Neural cell (in vitro differentiated cells): ENCODE measurements at places on chromosomes 12 and 14. TPM values are rescaled to one million over a fixed set of nuclear protein-coding genes. Genes with fewer than 3 reads are reported as not detected.

Gene GALNT16
- polyA plus RNA-seq: 23.8 and 25.2 TPM in 2 replicates

Gene TAS2R9
- 0.32 and 1.6 TPM in 2 replicates for polyA plus RNA-seq

Gene GNB3
- 18.8 and 19.0 TPM in 2 replicates for polyA plus RNA-seq

Gene JAG2
- 20.3 and 31.5 TPM in 2 replicates for polyA plus RNA-seq

Gene TAS2R30
- 0.40 and 0.53 TPM in 2 replicates for polyA plus RNA-seq

Gene CIDEB
- polyA plus RNA-seq: not detected in 2 replicates

Gene ACVRL1
- polyA plus RNA-seq: not detected in 2 replicates

Gene TRAF3
- polyA plus RNA-seq: 13.3 and 13.9 TPM in 2 replicates

Gene FBXW8
- 4.9 and 5.6 TPM in 2 replicates for polyA plus RNA-seq

Gene SLCO1B1
- not detected in 2 replicates for polyA plus RNA-seq

Gene HCAR3
- polyA plus RNA-seq: not detected in 2 replicates

Gene INSM2
- polyA plus RNA-seq: 0.98 and 2.4 TPM in 2 replicates

Gene RFX4
- polyA plus RNA-seq: 0.22 TPM in 1 of 2 replicates, not detected in the other

Gene DAZAP2
- 89.0 and 97.9 TPM in 2 replicates for polyA plus RNA-seq

Gene KRT3
- not detected in 2 replicates for polyA plus RNA-seq

Gene OR4E2
- polyA plus RNA-seq: not detected in 2 replicates

Gene LARP4
- 14.2 and 17.8 TPM in 2 replicates for polyA plus RNA-seq

Gene IGFBP6
- 0.26 TPM in 1 of 2 replicates, not detected in the other for polyA plus RNA-seq

Gene GLIPR1L2
- polyA plus RNA-seq: 0.89 and 1.0 TPM in 2 replicates

Gene RPS6KL1
- polyA plus RNA-seq: 147 and 187 TPM in 2 replicates

Gene KRT2
- not detected in 2 replicates for polyA plus RNA-seq

Gene PRKAG1
- polyA plus RNA-seq: 69.0 and 71.0 TPM in 2 replicates

Gene ADAM20
- polyA plus RNA-seq: 0.57 and 0.74 TPM in 2 replicates

Gene RDH11
- polyA plus RNA-seq: 179 and 190 TPM in 2 replicates

Gene KRT82
- not detected in 2 replicates for polyA plus RNA-seq

Gene KRT86
- polyA plus RNA-seq: not detected in 2 replicates

Gene KRT77
- not detected in 2 replicates for polyA plus RNA-seq

Gene SRP54
- 90.0 and 110 TPM in 2 replicates for polyA plus RNA-seq

Gene SART3
- polyA plus RNA-seq: 71.0 and 79.3 TPM in 2 replicates

Gene RNASE13
- not detected in 2 replicates for polyA plus RNA-seq

Gene GPR84
- polyA plus RNA-seq: not detected in 2 replicates

Gene SLC25A29
- 447 and 511 TPM in 2 replicates for polyA plus RNA-seq

Gene NPAS3
- polyA plus RNA-seq: 0.64 and 1.3 TPM in 2 replicates

Gene THAP2
- polyA plus RNA-seq: 15.5 and 15.8 TPM in 2 replicates

Gene CYP46A1
- 5.4 and 15.1 TPM in 2 replicates for polyA plus RNA-seq

Gene SLC35F4
- polyA plus RNA-seq: 21.0 and 23.1 TPM in 2 replicates

Gene LRRC10
- polyA plus RNA-seq: not detected in 2 replicates

Gene GEMIN2
- polyA plus RNA-seq: 88.1 and 88.2 TPM in 2 replicates

Gene NAA30
- 21.3 and 26.9 TPM in 2 replicates for polyA plus RNA-seq

Gene KRT75
- polyA plus RNA-seq: not detected in 2 replicates

Gene RNFT2
- 18.5 and 20.6 TPM in 2 replicates for polyA plus RNA-seq

Gene RAPGEF3
- polyA plus RNA-seq: 0.30 and 1.5 TPM in 2 replicates

Gene KCNMB4
- 20.1 and 26.4 TPM in 2 replicates for polyA plus RNA-seq

Gene C14orf39
- 0.12 TPM in 1 of 2 replicates, not detected in the other for polyA plus RNA-seq

Gene LTBP2
- polyA plus RNA-seq: 0.33 and 0.44 TPM in 2 replicates

Gene FOXA1
- not detected in 2 replicates for polyA plus RNA-seq

Gene SERPINA10
- not detected in 2 replicates for polyA plus RNA-seq

Gene PRICKLE1
- 20.0 and 20.6 TPM in 2 replicates for polyA plus RNA-seq

Gene SCARB1
- 3.7 and 5.8 TPM in 2 replicates for polyA plus RNA-seq

Gene LYZ
- 0.20 TPM in 1 of 2 replicates, not detected in the other for polyA plus RNA-seq

Gene DNAJC22
- 0.54 and 1.1 TPM in 2 replicates for polyA plus RNA-seq

Gene ASPG
- 0.16 and 1.4 TPM in 2 replicates for polyA plus RNA-seq

Gene CIROP
- polyA plus RNA-seq: not detected in 2 replicates

Gene SYCP3
- 2.1 and 3.4 TPM in 2 replicates for polyA plus RNA-seq

Gene SOAT2
- polyA plus RNA-seq: not detected in 2 replicates

Gene GYS2
- 0.14 TPM in 1 of 2 replicates, not detected in the other for polyA plus RNA-seq
